CD8-positive, alpha-beta T cell (primary cell): ENCODE measurements at places on chromosomes 12 and 14. TPM values are rescaled to one million over a fixed set of nuclear protein-coding genes. Genes with fewer than 3 reads are reported as not detected.

Gene NFE2
- not detected for total RNA-seq

Gene DIO3
- not detected for total RNA-seq

Gene KRT2
- total RNA-seq: 1.4 TPM

Gene TMTC2
- total RNA-seq: 1.9 TPM

Gene STXBP6
- not detected for total RNA-seq

Gene LTBP2
- 0.44 TPM for total RNA-seq

Gene CPNE6
- not detected for total RNA-seq

Gene WASHC4
- 26.9 TPM for total RNA-seq

Gene CLEC4A
- total RNA-seq: 0.75 TPM

Gene COX6A1
- total RNA-seq: 124 TPM

Gene TSHR
- not detected for total RNA-seq

Gene C12orf60
- total RNA-seq: not detected

Gene TBPL2
- total RNA-seq: not detected

Gene KCNC2
- not detected for total RNA-seq

Gene EMP1
- total RNA-seq: 4.4 TPM

Gene IFNG
- 8.9 TPM for total RNA-seq

Gene EML1
- not detected for total RNA-seq

Gene SLC6A13
- not detected for total RNA-seq

Gene CLEC2A
- total RNA-seq: not detected

Gene MFAP5
- total RNA-seq: not detected

Gene METTL25
- 14.5 TPM for total RNA-seq

Gene KRT74
- not detected for total RNA-seq

Gene GDF3
- not detected for total RNA-seq

Gene ZNF385A
- 2.1 TPM for total RNA-seq

Gene TAS2R50
- total RNA-seq: not detected

Gene PLEKHD1
- total RNA-seq: 0.46 TPM

Gene B3GNT4
- not detected for total RNA-seq

Gene RARG
- total RNA-seq: 16.5 TPM

Gene IGF1
- total RNA-seq: not detected

Gene PCED1B
- total RNA-seq: 33.7 TPM

Gene ISM2
- total RNA-seq: not detected

Gene SIX6
- not detected for total RNA-seq

Gene IQSEC3
- 6.7 TPM for total RNA-seq

Gene TMEM253
- not detected for total RNA-seq

Gene SMOC1
- total RNA-seq: not detected

Gene NOVA1
- total RNA-seq: not detected
